ENCODE measurements at places on chromosomes 6 and 20. TPM values are rescaled to one million over a fixed set of nuclear protein-coding genes. Genes with fewer than 3 reads are reported as not detected.

The MROH8 gene
- total RNA-seq: 2.6 TPM

The DEF6 gene
- total RNA-seq: 1.8 TPM

The UBR2 gene
- total RNA-seq: 32.3 TPM

The EPPIN gene
- not detected for total RNA-seq

The OR2H1 gene
- total RNA-seq: not detected

The SLPI gene
- not detected for total RNA-seq

The FUT9 gene
- total RNA-seq: 0.54 TPM

The PLA2G7 gene
- 0.44 TPM for total RNA-seq

The PNPLA1 gene
- not detected for total RNA-seq

DNA sequence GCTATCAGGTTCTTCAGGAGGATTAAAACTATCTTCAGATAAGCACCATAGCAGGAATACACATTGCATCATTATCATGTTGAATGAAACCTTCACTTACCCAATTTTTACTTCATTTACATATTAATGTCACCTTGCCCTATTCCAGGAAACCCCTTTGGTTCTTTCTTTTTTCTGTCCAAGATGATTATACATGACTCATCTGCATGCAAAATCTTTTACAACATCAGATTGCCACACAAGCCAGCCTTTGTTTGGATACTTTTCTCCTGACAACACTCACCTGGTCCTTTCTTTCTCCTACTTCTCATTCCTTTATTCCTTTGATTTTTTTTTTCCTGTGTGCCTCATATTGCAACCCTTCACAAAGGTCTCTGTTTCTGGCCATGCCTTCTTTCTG is 200.5 kb upstream of the POU3F2 start:
- DNase-seq: no peak
- H3K27me3 ChIP-seq: no peaks in the 10 kb centered on the region
- peaks cover 5% of the 10 kb centered on the region for H3K4me1 ChIP-seq
- no peak overlapping the region for H3K27ac ChIP-seq
- H3K4me3 ChIP-seq: no peak overlapping the region

DNA sequence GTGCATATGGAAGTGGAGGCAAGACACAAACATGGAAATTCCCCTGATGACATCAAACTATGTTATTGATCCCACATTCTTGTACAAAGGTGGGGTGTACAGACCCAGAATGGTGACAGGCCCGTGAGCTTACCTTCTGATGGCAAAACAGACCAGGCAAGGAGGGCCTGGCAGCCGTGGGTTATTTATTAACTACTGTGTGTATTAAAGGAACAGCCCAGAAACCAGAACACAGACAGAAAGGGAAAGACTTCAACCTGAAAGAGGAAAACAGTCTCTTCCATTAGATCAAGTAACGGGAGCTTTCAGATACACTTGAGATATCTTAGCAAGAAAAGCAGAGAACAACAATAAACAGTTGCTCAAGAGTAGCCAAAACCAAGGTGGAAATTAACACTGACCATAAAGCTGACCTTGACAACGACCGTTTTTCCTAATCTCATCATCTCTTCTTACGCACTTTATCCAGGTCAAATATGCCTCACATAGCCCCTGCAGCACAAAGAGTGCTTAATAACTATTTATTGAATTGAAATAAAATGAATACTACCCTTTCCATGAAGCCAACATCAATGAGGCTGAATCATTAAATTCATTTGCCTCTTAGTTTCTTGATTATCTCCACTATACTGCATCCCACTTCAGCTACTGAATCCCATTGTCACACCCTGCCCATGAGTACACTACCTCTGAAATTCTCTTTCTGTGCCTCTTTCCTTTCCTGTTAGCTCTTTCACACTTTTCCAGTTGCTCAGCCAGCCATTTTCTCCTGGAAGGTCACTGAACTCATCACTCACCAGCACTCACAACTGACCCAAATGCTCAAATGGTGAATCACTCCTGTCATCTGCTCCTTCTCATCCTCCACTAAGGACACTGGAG is 67.4 kb downstream of the MOXD1 start:
- H3K27ac ChIP-seq: no peak overlapping the region
- peaks cover 2% of the 10 kb centered on the region for H3K27me3 ChIP-seq
- no peak for DNase-seq
- H3K4me3 ChIP-seq: no peak overlapping the region
- no peaks in the 10 kb centered on the region for H3K36me3 ChIP-seq

DNA sequence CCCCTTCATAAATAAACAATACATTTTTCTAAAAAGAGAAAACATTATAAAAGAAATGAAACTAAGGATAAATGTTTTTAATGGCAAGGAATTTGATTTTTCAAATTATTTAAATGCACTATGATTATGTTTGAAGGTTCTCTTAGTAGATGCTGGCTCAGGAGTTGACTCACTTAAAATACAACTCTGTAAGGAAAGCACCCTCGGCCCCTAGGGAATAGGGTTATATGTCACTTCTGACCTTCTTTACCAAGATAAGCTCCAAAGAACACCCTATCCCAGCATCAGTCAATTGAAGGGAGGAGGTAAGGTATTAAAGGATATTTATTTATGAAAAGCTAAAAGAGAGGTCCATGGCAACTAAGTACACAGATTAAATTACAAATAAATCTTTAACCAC is 6.8 kb downstream of the SNAP91 start:
- H3K4me3 ChIP-seq: no peak overlapping the region
- no peak for DNase-seq
- H3K4me1 ChIP-seq: no peaks in the 10 kb centered on the region

DNA sequence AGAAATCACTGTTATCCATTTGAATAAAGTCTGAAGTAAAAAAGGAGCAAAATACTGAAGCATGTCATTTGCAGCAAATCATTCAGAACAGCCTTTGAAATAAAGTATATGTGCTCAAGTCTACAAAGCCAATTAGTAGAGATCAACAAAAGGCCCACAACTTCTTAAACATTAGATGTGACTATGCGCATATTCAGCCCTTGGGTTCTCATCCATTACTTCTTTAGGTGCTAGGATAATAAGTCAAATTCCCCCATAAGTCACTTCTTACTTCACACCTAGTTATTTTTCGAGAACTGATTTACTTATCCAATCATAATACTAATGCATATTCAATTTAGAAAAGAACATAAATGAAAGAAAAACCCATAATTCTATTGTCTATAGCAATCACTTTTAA is 31.0 kb downstream of the PHIP start:
- H3K4me3 ChIP-seq: no peak overlapping the region
- H3K27ac ChIP-seq: no peak overlapping the region
- H3K36me3 ChIP-seq: peaks cover 3% of the 10 kb centered on the region
- peaks cover under 1% of the 10 kb centered on the region for H3K27me3 ChIP-seq
- no peak for DNase-seq
- no peaks in the 10 kb centered on the region for H3K4me1 ChIP-seq

- no peak for DNase-seq
- no peak overlapping the region for H3K27ac ChIP-seq
- no peak overlapping the region for H3K4me3 ChIP-seq
- peaks cover 3% of the 10 kb centered on the region for H3K4me1 ChIP-seq
Observed at GRCh38 chr6:13920552-13920951, 4.2 kb upstream of the RNF182 start.

GRCh38 chr6:155041741-155042279 is 46.7 kb downstream of the TIAM2 start:
- peaks cover 12% of the 10 kb centered on the region for H3K27me3 ChIP-seq
- H3K4me3 ChIP-seq: no peak overlapping the region
- DNase-seq: no peak
- no peaks in the 10 kb centered on the region for H3K36me3 ChIP-seq

DNA sequence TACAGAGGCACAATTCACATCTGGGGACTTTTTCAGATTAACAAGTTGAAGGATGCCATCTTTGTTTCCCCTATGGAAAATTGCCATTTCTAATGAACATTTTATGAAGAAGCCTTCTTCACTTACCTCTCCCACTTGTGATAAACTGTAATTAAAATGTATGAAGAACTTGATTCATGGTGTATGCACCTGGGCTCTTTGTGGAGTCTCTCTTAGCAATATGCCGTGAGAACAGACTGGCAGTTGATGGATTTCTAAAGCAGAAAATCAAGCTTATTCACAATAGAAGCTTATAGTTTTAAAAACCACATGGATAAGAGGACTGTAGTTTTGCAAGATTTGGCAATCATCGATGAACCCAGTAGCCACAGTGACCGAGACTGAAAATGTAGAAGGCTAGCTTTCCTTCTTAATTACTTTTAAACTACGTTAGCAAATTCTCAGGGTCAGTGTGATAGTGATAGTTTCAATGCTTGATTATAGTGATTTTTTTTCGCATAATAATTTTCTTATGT is 270.6 kb downstream of the PRL start:
- H3K4me1 ChIP-seq: peaks cover 24% of the 10 kb centered on the region
- H3K36me3 ChIP-seq: no peaks in the 10 kb centered on the region
- DNase-seq: no peak
- H3K4me3 ChIP-seq: peak overlapping the region; percentile 22
- H3K27ac ChIP-seq: no peak overlapping the region
- H3K27me3 ChIP-seq: peaks cover 3% of the 10 kb centered on the region

DNA sequence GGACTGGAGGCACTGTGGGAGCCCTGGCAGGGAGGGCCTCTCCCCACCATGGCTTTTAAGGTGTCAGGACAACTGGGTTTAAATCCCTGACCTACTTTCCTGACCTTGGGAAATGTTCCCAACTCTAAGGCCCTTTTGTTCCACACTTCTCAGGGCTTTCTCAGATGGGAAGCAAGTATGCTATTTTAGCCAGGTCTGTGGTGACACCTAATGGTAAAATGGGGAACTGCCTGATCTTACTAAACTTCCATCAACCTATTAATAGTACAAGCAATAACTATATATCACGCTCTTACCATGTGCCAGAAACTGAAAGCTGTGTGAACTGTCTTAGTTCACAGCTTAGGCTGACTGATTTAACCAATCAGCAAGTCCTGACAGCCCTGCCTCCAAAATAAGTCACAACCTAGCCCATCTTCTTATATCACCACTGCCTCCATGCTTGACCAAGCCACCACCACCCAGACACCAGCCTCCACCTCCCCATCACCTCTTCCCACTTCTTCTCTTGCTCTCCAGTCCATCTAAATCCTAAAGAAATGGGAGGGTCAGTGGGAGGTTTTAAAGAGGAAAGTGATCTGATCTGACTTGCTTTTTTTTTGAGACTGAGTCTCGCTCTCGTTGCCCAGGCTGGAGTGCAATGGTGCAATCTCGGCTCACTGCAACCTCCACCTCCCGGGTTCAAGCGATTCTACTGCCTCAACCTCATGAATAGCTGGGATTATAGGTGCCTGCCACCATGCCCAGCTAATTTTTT is 6.9 kb upstream of the BLCAP start:
- H3K4me1 ChIP-seq: peaks cover 11% of the 10 kb centered on the region
- no peaks in the 10 kb centered on the region for H3K27me3 ChIP-seq
- H3K36me3 ChIP-seq: no peaks in the 10 kb centered on the region

DNA sequence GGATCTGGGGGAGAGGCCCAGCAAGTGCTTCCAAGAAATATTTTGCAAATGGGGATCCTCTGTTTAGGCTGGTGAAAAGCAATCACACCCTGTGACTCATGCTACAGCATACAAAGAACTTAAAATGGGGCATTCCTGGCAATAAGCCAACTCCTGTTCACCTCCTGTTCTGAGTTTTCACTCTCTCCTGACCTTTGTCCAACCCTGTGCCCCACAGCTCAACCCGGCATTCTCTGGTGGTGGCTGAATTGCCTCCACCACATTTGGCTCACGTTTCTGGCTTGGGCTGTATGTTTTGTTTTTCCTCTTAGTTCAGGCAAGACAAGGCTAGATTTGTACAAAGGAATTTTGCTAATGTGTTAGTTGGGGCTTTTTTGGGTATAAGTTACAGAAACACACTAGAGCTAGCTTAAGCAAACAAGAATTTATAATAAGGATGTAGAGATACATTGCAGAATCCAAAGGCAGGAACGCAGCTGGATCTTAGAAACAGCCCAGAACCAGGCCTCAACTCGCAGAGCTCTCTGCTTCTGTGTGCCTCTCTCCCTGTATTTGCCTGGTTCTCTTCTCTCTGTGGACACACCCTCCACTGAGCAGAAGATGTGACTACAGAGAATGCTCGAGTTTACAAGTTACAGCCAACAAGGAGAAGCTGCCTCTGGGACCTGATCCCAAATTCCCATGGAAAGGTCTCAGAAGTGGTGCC is 9.4 kb downstream of the ABCC10 start:
- peaks cover 2% of the 10 kb centered on the region for H3K36me3 ChIP-seq
- DNase-seq: no peak
- peak overlapping the region; percentile 48 for H3K27ac ChIP-seq
- H3K4me3 ChIP-seq: no peak overlapping the region

DNA sequence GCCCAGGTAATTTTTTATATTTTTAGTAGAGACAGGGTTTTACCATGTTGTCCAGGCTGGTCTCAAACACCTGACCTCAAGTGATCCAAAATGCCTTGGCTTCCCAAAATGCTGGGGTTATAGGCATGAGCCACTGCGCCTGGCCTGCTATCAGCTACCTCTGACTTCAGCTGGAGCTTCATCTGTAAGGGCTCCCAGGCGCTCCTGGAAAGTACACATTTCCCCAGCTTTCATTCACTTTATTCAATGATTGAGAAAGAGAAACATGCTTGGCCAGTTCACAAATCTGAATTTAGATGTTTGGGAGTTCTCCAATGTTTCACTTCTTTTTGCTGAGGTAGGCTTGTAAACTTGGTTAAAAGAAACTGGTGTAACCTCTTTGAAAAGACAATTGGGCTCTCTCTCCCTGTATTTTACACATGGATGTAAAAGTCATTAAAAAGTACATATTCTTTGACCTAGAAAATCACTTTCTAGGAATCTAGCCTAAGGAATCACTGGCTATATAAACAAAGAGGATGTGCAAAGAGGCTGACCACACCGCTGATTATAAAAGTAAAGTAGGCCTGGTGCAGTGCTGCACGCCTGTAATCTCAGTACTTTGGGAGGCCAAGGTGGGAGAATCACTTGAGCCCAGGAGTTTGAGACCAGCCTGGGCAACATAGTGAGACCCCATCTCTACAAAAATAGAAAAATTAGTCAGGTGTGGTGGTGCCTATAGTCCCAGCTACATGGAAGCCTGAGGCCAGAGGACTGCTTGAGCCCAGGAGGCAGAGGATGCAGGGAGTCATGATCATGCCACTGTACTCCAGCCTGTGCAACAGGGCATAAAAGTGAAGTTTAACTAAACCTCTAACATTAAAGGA is 128.9 kb downstream of the BACH2 start:
- no peak overlapping the region for H3K4me3 ChIP-seq
- H3K27me3 ChIP-seq: no peaks in the 10 kb centered on the region
- no peaks in the 10 kb centered on the region for H3K36me3 ChIP-seq
- DNase-seq: no peak
- H3K27ac ChIP-seq: no peak overlapping the region
- peaks cover 16% of the 10 kb centered on the region for H3K4me1 ChIP-seq
